ENCODE measurements at places on chromosomes 7 and 10. TPM values are rescaled to one million over a fixed set of nuclear protein-coding genes. Genes with fewer than 3 reads are reported as not detected.

The ARL3 gene
- 16.3 TPM for polyA plus RNA-seq

The MSMB gene
- polyA plus RNA-seq: not detected

The ERV3-1 gene
- 4.0 TPM for polyA plus RNA-seq

The SPDYE5 gene
- not detected for polyA plus RNA-seq

The GPRIN2 gene
- not detected for polyA plus RNA-seq

The LBX1 gene
- polyA plus RNA-seq: not detected

The DGKI gene
- 2.1 TPM for polyA plus RNA-seq

The RSPH10B gene
- 0.11 TPM for polyA plus RNA-seq

The UPK3B gene
- polyA plus RNA-seq: 0.23 TPM

DNA sequence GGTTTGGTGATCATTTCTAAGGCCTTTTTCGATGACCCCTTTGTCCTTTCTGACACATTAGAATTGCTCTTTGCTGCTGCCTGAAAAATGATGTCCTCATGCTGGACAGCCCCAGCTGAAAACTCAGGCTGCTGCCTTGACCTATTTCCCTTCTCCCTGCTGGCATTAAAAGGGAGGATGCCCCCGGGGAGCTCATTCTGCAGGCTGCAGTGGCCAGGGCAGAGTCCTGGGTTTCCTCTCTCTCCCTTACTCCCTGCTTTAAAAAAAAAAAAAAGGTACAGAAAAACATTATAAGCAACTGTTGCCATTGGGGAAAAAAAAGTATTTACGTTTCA is 35.4 kb downstream of the LRRC4 start:
- peak; percentile 51 for DNase-seq

DNA sequence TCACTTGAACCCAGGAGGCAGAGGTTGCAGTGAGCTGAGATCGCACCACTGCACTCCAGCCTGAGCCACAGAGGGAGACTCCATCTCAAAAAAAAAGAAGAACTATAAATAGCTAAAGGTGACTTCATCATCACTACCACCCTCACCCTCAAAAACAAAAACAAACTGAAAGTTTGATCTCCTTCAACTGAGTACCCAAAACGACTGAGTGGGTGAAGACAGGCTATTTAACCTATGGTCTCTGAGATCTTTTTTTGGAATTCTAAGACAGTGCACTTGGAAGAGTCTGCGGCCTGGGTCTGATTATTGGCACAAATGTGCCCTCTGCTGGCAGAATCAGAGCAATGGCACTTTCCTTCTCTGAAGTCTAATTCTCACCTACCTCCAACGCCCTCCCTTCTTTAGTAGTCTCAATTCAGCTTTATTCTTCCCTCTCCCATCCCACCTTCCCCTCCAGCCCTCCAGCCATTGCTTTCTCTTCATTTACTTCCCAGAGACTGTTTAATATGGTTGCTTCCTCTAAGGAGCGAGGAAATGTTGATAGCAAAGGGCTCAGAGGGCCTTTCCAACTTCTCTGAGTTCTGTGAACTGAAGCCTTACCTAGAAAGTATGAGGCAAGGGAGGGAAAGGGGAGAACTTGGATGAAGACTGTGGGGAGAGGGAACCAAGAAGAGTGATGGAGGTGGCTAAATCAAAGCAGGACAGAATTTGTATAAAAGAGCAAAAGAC is 2.9 kb upstream of the MYOZ1 start:
- peak; percentile 76 for DNase-seq

- DNase-seq: no peak
Observed at GRCh38 chr7:119197877-119198527, 973.5 kb downstream of the ANKRD7 start.

DNA sequence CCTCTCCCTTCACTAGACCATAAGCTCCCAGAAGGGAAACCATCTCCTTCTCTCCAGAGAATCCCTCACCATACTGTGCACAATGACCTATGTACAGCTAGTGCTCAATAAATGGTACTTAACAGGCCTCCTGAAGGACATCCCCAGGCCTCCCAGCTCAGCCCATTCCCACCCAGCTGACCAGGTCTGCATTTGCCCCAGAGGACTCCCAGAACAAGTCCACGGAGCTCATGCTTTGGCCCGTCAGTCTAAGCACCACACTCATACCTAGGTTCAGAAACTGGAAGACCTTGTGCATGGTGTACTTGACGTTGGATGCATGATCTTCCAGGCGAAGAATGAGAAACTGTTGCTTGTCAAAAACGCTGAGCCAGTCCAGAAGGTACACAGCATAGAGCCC is 81.3 kb downstream of the CHST15 start:
- DNase-seq: no peak

DNA sequence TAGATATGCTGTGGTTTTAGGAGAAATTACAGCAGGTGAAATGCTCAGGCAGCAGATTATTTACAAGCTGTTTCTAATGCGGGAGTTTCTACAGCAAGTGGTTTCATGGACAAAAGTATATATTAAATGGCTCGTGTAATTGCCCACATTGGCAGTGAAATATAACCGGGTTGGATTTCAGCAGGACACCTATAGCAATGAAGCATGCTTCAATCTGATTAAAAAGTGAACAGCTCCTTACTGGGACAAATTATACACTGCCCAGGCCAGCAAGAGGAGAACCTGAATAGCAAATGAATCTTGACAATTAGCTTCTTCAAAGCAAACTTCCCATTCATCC is 35.2 kb upstream of the LYZL1 start:
- DNase-seq: no peak

GRCh38 chr7:40162516-40162915 is 27.7 kb downstream of the SUGCT start:
- DNase-seq: no peak

DNA sequence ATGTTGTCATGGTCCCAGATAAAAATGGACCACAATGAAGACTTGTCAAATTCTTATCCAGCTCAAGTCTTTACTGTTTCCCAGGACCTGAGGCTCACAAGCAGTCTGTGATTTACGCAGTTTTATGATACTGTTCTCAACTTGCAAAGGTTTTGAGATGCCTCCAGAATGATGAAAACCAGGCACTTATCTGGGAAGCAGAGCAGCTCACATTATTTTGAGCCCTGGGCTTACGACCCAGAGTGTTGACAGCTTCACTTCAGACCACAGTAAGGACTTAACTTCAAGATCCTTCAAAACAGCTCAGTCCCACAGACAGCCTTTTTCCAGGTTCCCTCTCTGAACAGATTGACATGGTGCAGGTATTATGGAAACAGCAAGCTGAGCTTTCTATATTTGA is 236.1 kb downstream of the RNLS start:
- no peak for DNase-seq

DNA sequence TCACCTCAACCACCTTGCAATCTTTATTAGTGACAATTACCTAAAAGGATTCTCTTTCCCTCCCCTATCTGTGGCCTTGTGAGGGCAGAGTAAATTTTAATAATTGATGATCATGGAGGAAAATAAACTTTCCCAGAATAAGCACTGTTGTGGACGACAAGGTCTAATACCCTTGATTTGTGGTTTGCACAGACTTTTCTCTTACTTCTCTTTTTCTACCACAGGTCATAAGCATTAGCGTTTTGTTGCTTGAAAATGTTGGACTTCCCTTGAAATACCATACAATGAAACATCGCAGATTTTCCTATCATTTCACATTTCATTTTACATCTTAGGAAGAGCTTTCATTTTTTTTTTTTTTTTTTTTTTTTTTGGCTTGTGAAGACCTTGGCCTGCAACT is 188.1 kb upstream of the TMEM72 start:
- DNase-seq: no peak

DNA sequence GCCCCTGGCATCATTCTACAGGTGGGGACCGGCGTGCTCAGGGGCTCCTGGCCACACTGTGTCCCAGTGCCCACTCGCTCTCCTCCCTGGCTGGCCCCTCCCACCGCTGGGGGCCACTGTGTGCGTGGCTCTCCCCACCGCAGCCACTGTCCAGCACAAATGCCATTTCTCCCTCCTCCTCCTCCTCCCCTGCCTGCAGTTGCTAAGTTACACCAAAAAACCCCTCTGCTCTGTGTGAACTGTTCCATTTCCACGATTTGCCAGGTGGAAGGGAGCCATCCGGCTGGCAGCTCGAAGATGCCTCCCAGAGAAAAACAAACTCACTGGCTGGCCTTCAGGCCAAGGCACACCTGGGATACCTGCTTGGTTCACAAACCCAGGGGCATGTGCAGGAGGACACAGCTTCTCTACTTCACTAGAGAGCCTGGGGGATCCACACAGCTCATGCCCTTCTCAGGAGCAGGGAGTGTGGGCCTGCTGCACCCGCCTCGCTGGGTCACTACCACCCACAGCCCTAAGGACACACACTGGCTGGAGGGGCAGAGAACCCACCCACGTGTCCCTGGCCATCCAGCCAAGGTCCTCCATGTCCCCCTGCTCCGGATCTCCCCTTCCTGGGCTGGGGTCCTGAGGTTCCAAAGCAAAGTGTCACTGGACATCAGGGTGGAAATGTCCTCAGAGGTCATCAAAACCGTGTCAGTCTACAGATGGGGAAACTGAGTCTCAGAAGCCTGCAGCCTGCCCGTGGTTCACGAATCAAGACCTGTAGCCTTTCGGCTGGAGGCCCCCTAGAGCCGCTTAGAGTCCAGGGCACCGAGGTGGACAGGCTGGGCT is 1.7 kb downstream of the RASGEF1A start:
- no peak for DNase-seq

GRCh38 chr10:35201234-35201633 is 74.6 kb downstream of the CREM start:
- no peak for DNase-seq

DNA sequence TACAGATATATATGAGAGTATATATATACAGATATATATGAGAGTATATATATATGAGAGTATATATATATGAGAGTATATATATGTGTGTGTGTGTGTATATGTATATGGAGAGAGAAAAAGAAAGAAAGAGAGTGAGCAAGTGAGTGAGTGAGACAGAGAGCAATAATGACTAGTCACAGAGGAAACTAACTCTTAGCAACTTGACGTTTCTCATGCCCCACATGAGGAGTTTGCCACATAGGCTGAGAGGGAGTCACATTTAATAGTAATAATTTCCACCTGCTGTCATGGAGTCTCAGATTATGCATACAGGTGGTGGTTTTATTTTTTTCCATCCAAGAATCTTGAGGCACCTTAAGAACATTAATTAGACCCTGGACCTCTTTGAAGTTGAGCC is 199.9 kb downstream of the GATA3 start:
- no peak for DNase-seq

DNA sequence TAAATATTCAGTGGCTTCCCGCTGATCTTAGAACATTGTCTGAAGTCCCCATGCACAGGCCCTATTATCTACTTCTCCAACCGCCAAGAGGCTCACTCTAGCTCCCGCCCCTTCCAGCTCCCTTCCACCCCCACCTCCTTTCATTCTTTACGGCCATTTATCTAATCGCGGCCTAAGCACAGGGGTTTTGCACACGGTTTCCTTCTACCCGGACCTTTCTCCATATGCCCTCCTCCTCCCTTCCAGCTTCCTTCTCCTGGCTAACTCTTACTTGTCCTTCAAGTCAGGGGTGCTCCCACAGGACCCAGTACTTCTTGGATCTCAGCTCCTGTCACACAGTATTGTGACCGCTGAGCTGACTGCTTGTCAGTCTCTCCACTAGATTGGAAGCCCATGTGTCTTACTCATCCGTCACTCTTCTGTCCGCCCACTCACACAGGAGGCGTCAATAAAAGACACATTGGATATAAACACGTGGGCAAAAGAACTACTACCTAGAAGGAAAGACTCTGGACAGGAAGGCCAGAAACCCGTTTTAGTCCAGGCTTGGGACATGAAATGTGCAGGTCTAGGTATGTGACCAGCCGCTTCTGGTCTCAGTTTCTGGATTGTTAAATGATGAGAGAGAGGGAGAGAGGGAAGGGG is 20.2 kb upstream of the HPS1 start:
- DNase-seq: no peak

DNA sequence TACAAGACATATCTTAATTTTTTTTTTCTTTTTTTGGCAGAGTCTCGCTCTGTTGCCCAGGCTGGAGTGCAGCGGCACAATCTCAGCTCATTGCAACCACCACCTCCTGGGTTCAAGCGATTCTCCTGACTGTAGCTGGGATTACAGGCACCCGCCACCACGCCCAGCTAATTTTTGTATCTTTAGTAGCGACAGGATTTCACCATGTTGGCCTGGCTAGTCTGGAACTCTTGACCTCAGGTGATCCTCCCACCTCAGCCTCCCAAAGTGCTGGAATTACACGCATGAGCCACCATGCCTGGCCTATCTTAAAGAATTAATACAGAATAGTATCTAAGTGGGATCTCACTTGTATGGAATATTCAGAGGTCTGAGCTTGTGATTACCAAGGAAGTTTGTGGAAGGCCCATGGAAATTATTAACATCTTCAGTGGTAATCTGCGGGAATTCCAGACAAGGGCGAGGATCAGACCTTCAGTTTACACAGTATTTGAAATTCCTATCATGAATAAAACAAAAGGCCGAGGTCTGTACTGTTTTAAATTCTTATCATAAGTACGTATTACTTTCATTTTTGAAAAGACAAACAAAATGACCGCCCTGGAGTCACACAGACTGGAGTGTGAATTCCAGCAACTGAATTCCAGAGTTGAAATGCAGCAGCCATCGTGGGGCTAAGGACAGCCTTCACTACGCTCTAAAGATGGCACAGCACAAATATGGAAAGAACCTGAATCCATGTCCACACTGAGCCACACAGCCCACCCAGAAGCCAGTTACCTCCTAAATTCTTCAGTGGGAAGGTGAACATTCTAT is 16.7 kb downstream of the GPRIN2 start:
- peak; percentile 16 for DNase-seq

- DNase-seq: no peak
Observed at GRCh38 chr7:137836113-137836509, 10.7 kb downstream of the DGKI start.

DNA sequence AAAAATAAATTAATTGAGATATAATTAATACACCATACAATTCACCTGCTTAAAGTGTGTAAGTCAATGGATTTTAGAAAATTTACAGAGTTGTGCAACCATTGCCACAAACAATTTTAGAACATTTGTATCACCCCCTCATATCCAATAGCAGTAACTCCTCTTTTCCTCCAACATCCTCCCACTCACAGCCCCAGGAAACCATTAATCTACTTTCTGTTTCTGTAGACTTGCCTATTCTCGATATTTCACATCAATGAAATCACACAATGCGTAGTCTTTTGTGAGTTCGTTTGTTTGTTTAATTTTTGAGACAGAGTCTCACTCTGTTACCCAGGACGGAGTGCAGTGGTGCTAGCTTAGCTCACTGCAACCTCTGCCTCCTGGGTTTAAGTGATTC is 13.7 kb upstream of the HERC4 start:
- no peak for DNase-seq

DNA sequence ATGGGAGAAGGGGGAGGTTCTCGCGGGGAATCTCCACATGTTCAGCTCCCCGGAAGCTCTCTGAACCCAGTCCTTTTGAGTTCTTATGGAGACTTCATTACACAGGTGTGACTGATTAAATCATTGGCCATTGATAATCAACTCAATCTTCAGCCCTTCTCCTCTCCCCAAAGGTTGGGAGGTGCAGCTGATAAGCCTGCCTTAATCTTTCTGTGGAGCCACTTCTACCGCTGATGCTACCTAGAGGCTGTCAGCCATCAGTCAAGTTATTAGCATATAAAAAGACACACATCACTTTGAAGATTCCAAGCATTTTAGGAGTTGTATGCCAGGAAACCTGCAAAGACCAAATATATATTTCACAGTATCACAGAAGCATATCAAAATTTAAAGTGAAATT is 91.7 kb downstream of the MARCHF5 start:
- no peak for DNase-seq

GRCh38 chr10:19967981-19968380 is 151.7 kb downstream of the PLXDC2 start:
- DNase-seq: no peak

Measured in right cardiac atrium (tissue), 5 donors.